Adrenal gland (tissue), 19 donors: ENCODE measurements at places on chromosomes 3 and 15.

DNA sequence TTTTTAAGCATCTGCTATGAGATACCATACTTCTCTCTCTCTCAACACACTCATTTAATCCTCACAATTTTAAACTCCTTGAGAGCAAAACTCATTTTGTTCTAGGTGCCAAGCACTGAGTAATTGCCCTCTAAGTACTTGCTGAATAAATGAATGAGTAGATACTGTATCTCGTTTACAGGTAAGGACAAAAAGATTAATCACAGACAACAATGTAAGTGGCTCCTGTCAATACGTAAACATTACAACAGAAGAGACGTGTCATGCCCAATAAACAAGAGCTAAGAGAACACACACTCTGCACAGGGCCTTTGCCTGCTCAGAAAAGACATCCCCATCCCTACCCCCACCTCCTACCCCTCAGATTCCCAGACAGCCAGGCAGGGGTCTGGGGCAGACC, 59.8 kb downstream of the CHSY1 start:
- no peak for DNase-seq

GRCh38 chr3:125357032-125357658, 18.0 kb downstream of the ZNF148 start:
- DNase-seq: peak; percentile 69

- DNase-seq: no peak
Measured at GRCh38 chr3:125440559-125440955, 65.4 kb upstream of the ZNF148 start.

- no peak for DNase-seq
Measured at GRCh38 chr3:142941373-142942123, 21.9 kb downstream of the PAQR9 start.

GRCh38 chr3:132265028-132265427, 52.2 kb upstream of the ACP3 start:
- DNase-seq: no peak

GRCh38 chr15:50463423-50464358, 39.5 kb downstream of the USP8 start:
- no peak for DNase-seq

- no peak for DNase-seq
Measured at GRCh38 chr15:92528736-92529135, 126.8 kb downstream of the FAM174B start.

- DNase-seq: no peak
Measured at GRCh38 chr15:76328958-76329357, 7.6 kb upstream of the ISL2 start.

GRCh38 chr15:61225614-61226013, 3.5 kb downstream of the RORA start:
- no peak for DNase-seq

DNA sequence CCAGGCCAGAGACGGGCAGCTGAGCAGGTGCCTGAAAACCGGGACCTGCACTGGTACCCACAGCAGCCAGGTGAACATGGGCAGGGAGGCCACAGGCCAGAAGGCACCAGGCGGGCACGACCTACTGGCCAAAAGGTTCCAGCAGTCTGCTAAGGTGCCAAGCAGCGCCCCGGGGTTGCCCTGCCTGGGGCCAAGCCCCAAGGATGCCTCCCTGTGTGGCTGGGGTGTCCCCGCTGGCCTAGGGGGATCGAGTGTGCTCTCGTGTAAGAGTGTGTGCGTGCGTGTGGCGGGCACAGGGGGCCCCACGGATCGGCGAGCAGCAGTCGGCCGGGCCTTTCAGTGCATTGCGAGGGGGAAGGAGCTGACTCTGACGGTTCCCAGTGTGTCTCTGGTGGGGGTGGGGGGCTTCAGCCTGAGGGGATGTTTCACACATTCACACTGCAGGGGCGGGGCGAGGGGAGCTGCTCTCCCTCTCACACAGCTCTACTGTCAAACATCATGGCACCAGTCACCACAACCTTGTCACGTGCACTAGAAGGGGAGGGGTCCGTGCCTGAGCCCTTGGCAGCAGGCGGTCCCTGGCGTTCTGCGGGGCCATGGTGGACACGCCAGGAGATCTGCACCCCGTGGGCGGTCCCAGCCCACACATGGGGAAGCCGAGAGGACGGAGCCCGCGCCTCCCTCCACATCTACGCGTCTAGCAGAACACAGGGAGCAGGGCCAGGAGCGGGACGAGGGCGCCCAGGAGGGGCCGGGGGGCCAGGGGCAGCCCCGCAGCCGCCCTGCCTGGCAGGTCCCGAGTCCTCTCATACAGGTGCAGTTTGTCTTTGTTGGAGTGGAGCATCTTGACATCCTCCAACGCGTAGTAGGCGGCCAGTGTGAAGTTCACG, 44.5 kb downstream of the RGMA start:
- no peak for DNase-seq

- DNase-seq: no peak
Measured at GRCh38 chr15:35548435-35548834, 2.5 kb upstream of the DPH6 start.

DNA sequence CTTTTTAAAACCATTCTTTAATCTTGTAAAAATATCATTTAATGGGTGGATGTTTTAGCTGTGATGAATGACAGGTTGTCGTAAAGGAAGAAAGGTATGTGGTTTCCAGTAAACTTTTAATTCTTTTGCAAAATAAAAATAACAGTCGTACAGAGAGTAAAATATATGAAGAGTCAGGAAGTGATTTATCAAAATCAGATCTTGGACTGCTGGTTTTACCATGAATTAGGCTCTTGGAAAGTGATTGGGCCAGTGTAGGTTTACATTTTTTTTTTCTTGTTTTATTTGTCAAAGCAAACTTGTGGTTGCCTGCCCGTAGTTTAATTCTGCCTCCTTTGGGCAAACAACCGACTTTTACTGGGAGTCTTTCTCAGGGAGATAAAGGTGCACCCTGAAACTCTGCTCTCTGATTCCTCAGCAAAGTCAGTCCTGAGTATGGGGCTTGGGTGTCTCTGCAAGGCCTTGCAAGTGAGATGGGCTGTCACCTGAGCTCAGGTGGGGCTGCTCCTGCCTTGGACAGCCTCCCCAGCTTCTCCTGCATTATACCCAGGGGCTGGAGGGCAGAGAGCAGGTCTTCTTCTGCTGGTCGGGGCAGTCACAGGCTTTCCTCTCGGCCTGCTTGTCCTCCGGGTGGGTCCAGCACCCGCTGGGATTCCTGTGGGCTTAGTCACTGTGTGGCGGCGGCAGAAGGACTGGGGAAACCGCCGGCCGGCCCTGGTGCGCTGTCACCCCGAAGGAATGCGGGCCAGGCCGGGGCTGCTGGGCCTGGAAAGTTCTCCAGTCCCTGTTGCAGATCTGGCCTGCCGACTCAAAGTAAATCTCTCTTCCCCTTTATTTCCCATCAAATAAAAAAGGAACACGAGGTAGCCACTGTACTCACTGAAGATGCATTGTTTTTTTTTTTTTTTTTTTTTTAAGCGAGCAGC, 79.0 kb downstream of the IGF1R start:
- peak; percentile 94 for DNase-seq

GRCh38 chr3:114218006-114218405, 19.4 kb downstream of the ZNF80 start:
- no peak for DNase-seq

DNA sequence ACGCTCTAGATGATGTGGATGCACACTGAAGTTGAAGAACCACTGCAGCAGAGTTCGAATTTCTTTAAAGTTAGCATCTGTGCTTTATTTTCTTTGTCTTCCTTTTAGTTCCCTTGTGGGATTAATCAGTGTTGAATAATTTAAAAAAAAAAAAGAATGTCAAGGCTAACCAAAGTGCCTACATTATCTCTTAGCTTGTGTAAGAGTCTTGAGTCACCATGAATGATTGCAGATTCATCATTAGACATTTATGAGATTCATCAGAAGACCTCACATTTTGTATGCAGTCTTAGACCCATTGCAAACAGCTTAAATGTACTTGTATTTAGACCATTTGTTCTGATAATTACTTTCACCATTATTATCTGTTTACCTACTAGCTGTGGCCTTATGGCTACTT, 182.2 kb downstream of the FNDC3B start:
- DNase-seq: no peak

GRCh38 chr3:157088601-157089454, 71.1 kb downstream of the CCNL1 start:
- peak; percentile 98 for DNase-seq

- DNase-seq: no peak
Measured at GRCh38 chr3:144350125-144350524, 378.5 kb downstream of the DIPK2A start.

GRCh38 chr3:14889205-14889604, 58.2 kb upstream of the NR2C2 start:
- no peak for DNase-seq

DNA sequence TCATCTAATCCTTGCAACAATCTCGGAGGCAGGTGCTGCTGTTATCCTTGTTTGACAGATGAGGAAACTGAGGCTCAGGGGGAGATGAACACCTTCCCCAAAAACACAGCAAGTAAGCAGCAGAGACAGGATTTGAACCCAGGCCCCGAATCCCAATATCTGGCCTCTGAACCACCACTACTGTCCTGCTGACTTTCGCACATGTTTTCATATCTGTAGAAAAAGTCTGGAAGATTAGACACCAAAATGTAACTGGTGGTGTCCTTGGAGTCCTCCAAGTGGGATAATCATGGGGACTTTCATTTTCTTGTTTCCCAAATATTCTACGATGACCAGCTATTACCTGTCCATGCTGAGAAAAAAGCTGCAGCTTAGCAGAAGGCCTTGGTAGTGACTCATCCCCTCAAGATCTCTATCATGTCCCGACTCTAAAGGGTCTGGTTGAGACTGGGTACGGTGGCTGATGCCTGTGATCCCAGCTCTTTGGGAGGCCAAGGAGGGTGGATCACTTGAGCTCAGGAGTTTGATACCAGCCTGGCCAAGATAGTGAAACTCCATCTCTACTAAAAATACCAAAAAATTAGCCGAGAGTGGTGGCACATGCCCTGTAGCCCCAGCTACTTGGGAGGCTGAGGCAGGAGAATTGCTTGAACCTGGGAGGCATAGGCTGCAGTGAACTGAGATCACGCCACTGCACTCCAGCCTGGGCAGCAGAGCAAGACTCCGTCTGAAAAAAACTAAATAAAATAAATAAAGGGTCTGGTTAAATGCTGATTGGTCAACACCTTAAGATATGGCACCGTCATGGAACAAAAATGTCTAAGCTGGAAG, 8.6 kb downstream of the IRAK2 start:
- DNase-seq: no peak

DNA sequence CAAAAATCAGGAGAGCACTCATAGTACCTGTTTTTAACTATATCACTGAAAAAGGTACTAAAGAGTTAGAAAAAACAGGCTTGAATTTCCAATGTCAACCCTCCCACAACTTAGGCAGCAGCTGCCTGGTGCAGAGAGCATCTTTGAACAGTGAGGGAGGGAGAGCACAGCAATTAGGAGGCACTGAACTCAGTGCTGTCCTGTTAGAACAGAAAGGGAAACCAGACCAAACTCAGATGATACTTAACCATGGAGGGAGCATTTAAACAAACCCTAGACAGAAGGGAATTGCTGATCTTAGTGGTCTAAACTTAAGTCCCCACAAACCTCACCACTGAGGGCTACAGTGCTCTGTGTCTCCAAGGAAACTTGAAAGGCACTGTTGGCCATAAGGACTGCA, 179.2 kb upstream of the AGTR1 start:
- DNase-seq: no peak

- DNase-seq: no peak
Measured at GRCh38 chr15:25830844-25831451, 32.2 kb downstream of the ATP10A start.

- no peak for DNase-seq
Measured at GRCh38 chr3:11302444-11302843, 30.2 kb downstream of the ATG7 start.

GRCh38 chr3:60178931-60179653, 1072.2 kb downstream of the FHIT start:
- no peak for DNase-seq

DNA sequence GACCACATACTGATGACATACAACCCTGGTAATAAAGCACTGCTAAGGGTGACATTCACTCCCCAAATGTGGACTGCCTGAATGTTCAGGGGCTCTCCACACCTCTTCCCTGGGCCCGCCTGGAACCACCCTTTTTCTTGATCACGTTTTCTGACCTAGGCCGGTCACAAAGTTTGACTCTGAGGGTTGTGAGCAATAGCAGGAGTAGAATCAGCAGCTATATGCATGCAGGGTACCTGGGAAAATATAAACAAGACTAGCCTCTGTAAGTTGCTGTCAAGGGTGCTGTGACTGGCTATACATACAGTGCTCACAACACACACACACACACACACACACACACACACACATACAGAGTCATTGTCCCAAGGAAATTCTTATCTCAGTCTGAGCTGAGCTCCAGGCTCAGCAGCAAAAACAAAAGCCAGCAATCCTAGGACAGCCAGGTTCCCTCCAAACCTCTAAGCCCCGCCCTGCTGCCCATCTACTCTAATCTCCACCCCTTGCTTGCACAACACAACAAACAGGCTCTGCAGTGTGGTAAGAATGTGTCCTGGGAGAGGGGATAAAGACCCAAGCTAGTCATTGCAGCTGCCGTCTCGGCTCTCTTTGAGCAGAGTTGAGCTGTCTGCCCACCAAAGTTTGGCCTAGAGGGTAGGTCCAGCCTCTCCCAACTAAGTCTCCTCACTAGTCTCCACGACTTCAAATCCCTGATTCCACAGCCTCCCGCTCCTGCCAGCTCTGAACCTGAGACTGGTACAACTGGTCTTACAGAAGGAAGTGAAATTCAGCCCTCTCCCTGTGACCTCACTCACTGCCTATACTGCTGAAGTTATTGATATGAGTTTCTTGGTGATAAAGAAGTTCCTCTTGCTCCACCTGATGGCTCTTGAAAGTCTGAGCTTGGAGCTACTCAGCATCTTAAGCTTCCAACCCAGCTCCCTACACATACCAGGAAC, 2.2 kb downstream of the BMF start:
- peak; percentile 87 for DNase-seq

DNA sequence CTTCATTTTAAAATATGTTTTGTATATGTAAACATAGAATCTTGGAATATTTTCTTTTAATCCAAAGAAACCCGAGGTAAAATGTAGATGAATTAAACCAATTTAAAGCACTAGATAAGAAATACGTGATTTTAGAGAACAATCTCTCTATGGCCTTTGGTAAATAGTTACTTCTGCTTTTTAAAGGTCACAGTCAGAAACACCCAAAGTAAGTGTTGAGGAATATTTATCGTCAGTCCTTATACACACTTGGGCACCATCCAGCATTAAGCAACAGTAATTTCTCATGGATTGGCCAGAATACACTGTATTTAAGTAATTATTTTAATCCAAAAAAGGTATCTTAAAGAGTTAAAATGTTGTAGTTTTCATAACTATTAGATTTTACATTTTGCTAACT, 713.2 kb downstream of the NLGN1 start:
- DNase-seq: no peak

DNA sequence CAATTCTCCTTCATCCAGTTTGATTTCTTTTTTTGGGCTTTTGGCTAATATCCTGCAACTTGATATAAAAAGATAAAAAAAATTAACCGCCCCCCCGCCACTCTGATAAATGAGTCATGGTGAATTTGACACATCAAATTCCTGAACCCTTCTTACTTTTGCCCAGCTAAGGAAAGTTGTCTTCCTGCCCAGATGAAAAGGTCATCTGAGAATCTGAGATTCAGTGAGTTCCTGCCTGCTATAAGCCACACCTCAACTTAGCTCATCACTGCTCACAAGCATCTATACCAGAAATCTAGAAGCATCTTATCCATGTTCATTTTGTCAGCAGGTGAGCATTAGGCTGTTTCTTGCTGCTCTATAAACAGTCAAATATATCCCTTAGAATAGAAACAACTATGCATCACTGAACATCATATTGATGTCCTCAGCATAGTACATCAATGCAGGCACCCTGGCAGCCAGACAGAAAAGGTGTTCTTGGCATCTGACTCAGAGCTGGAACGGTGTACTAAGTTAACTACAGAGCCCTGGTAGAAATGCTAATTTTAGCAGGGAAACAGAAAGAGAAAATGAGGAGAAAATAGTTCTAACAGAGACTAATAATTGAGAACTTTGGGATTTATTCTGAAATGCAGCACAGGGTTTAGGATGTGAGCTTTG, 77.1 kb downstream of the SEMA6D start:
- DNase-seq: no peak
